HFFc6 (cell line): ENCODE measurements at places on chromosomes 3 and 15.

DNA sequence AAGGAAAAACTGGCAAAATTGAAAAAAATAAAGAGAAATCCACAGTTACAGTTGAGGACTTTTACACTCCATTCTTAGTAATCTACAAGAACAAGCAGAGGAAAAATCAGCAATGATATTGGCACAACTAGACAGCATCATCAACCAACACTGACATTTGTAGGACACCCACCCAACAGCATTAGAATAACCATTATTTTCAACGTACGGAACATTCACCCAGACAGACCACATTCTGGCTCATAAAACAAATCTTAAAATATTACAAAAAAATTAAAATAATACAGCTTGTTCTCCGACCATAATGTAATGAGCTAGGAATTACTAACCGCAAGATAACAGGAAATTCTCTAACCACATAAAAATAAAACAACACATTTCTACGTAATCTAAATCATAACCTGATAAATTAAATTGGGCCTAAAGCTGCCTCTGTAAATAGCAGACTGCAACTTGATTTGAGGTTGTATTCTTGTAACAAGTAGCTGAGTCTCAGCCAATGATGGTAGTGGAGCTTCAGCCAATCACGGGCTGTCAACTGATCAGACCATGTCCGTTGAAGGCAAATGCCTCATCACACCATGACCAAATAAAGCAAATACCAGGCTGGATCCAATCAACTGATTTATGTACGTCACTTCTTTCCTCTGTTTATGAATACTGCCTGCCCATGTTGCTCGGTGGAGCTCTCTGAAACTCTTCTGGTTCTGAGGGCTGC is 9.2 kb downstream of the PLSCR4 start:
- no peak for DNase-seq

- DNase-seq = no peak
Observed at GRCh38 chr15:23546158-23546557, 19.3 kb upstream of the MKRN3 start.

- DNase-seq = no peak
Observed at GRCh38 chr3:181943285-181943684, 231.6 kb downstream of the SOX2 start.

GRCh38 chr3:120664926-120665325 is 17.1 kb downstream of the HGD start:
- DNase-seq = no peak

DNA sequence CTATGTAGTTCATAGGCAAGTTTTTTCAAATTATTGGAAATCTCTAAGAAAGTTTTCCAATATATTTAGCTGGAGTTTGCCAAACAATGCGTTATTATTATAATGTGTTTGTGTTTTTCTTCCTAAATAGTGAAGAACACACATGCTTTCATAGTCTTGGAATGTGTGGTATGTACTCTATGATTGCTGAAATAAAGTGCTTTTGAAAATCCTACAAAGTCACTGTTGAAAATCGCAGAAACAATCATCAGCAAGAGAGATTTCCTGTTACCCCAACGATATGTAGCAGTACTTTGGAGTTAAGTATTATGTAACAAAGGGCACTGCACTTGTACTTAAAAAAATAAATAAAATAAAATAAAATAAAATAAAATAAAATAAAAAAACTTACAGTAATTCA is 796.2 kb downstream of the NAALADL2 start:
- DNase-seq = no peak

DNA sequence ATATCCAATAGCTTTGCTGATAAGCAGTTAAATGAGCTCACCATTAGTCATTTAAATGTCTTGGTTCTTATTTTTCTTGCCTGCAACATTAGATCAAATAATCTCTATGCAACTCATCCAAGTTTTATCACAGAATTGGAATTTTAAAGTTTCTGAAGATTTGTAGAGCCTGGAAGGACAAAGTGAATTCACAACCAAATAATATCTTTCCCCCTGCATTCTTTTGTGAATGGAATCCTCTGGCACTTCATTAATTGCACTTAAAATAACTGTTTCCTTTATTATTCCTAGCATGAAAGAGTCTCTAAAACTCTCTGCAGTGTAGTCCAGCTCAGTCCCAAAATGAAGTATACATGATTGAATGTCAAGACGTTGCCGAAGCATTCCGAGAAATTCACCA is 345.6 kb upstream of the TGFBR2 start:
- peak; percentile 67 for DNase-seq

GRCh38 chr3:138205527-138205926 is 18.4 kb downstream of the ARMC8 start:
- no peak for DNase-seq

- DNase-seq = no peak
Observed at GRCh38 chr3:195010551-195011100, 260.3 kb downstream of the XXYLT1 start.

DNA sequence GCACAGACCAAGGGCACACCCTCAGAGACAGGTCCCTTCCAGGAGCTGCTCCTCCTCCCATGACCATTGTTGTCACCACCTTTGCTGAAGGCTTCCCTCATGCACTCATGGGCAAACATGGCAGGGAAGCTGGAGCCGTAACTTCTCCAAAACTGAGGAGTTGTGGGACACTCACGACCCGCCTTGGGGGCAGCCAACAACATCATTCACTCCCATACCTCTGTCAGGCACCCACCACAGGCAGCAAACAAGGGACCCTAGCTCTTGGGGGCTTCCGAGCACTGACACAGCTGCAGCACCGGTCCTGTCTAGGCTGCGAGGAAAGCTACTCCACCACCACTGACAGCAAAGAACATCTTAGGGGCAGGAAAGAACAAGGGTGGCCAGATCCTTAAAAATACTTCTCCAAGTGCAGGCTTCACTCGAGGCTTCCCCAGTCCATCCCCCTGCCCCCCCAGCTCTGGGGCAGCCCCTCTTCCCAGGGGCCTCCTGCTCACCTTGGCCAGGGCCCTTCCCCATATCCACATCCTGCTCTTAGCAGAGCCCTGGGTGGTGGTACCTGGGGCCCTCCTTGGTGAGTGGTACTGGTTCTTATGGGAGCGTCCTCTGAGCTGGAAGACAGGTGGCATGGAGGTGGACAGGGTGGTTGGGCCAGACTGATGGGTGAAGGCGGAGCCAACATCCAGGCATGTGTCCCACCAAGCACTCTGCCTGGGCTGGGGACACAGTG is 28.0 kb upstream of the DUSP7 start:
- no peak for DNase-seq

GRCh38 chr3:172280406-172281051 is 167.7 kb downstream of the GHSR start:
- peak; percentile 63 for DNase-seq

GRCh38 chr3:187025656-187026316 is 95.5 kb downstream of the ST6GAL1 start:
- no peak for DNase-seq

DNA sequence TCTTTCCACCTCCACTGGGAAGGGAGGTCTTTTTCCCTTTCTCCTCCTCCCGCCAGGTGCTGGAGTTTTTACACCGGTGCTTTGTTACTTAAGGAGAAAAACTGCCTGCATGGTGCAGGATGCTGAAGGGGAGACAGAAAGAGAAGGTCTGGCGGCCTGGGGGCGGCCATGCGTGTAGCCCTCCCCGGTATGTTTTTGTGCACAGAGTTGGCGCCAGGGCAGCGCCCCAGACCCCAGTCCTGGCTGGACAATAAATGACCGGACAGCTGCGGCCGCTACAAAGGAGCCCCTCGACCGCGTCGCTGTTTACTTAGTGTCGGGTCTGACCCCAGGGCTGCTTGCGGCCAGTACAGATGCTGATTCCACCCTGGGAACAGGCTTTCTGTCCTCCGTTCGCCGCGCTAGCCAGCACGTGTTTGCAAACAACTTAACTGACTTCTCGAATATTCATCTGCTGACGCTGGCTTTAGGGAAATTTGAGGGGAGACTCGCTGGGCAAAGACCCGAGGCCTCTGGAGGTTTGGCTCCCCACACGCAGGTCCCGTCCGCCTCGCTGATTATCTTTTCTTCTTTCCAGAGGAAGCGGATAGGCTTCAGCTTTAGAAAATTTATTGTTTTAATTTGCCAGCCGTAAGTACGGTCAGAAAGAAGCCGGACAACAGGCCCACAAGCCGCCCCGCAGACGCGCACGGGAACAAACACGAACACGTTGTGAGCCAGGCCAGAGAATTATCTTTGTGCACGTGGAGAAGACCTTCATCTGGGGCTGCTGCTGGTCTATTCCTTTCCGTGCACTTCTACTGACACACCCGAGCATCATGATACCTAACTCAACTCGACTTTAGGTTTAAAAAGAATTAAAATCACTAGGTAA is 46.9 kb downstream of the ZIC4 start:
- no peak for DNase-seq

DNA sequence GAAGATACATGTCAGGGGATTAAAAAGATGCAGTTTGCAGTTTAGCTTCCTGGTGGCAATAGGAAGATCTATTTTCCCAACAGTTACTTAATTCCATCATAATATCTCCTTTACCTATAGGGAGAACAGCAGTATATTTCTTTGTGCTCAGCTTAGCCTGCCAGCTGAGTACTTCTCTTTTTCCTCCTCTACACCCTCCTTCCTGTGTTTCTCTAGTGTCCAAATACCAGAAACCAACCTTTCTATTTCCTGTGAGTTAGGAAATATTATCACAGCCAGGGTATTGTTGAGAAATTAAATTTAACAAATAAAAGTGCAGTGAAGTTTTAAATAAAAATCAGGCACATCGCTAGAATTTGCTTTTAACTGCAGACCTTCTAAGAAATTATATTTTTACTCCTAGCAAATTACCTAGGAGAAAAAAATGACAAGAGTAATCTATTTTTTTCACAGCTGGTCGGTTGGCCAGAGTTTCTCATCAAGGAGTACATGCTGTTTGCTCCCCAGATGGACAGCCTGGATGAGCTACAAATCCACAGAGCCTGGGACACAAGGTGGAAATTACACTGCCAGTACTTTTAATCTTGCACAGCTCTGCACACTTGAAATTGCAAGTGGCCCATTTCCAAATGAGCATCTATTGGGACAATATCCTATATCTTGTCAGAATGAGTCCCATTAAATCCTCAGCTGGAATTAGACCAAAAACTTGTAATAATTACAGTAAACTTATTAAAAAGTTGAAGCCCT is 185.2 kb upstream of the CFAP20DC start:
- DNase-seq = no peak

DNA sequence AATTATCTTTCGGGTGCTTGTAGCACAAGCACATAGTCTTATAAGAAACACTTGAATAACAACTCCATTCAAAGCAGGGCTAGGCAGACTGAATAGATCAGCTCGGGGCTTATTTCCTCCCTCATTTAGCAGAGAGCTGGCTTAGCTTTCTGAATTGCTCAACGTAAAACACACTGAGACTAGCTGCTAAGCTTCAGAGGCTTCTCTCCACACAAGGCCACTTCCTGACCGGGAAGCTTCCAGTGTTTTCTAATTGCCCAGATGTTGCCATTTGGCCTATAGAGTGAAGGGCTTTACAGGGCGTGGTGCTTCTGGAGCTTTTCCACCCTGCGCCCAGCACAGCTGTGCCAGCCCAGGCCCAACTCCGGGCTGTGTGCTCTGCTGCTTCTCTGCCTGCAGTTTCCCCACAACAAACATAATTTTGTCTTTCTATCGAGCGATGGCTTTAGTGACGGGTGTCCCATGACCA is 16.6 kb downstream of the FAM240A start:
- no peak for DNase-seq

GRCh38 chr3:178671791-178672190 is 135.6 kb downstream of the KCNMB2 start:
- peak; percentile 11 for DNase-seq

DNA sequence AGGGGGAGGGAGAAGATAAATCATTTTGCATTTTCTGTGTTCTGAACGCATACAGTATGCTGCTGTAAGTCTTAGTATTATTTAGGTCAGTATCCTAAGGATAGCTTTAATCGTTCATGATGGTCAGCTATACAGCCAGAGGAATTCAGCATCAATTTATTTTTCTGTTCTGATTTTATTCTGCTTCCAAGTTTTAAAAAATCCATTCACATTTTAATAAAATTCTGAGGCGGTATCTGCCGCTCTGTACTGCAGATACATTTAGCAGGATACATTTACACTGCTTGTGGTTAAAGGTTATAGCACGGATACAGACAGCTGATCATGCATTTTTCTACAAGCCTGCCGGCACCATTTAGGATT is 17.8 kb downstream of the ZBTB38 start:
- DNase-seq = no peak

DNA sequence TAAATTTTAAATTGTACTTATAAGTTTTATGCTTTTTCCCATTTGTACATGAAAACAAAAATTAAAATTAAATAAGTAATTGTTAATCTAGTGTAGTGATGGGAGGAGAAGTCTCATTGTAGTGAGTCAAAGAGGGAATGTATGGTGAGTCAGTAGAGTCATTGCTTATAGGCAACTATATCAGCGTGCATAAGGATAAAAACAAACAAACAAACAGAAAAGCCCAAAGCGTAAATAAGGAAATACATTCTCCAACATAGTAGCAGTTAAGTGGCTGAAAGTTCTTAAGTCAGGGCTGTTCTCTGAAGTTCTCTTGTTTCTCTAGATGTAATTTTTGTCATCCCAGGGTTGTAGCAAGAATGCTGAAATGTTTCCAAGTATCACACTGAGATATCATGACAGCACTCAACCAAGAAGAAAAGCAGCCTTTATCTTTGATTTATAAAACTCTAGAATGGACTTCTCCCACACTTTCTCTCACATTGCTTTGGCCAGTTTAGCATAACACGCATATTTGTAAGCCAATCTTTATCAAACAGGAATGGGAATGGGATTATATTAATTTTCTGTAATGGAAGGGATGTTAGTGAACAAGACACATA is 184.1 kb upstream of the TP63 start:
- DNase-seq = no peak
